ENCODE measurements at places on chromosomes 1 and 21. TPM values are rescaled to one million over a fixed set of nuclear protein-coding genes. Genes with fewer than 3 reads are reported as not detected.

Gene RNF186
- total RNA-seq: not detected

Gene TOR3A
- 94.8 TPM for total RNA-seq

- no peak for DNase-seq
Measured at GRCh38 chr1:11153184-11153583, 36.0 kb upstream of the ANGPTL7 start.

Gene DEPDC1
- total RNA-seq: 1.6 TPM

Measured in myocyte (in vitro differentiated cells).